HCT116 (cell line): ENCODE measurements at places on chromosomes 5 and 9.

- DNase-seq: no peak
Observed at GRCh38 chr5:133866903-133867245, 101.6 kb downstream of the C5orf15 start.

GRCh38 chr5:93285461-93285860, 295.6 kb downstream of the NR2F1-AS1 start:
- DNase-seq: no peak

DNA sequence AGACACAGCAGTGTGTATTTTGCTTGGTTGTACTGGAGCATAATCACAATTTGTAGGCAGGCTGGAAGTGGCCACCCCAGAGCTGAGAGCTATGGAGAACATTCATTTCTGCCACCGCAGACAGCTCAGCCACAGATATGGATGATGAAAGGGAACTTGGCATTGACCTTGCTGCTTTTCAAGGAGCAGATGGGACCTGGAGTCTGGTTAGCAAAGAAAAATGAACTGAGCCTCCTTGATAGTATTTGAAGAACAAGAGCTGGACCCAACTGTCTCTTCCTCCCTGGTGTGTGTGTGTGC, 395.2 kb upstream of the ZNF462 start:
- no peak for DNase-seq

DNA sequence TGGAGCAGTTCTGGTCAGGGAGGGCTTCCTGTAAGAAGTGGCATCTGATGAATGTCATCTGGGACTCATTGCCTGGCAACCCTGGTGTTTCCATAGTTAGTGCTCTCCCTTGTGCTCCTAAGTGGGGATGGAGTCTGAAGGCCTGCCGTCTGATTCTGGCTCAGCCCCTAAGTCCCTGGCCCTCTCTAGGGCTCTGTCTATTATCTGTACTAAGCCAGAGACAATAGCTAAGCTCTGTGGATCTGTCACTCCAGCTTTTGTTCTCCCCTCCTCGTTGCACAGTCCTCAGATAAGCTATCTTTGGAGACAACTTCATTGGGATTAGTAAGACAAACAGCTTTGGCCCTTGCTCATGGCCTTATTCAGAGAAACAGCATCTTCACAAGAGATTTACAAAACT, 30.6 kb upstream of the TTC1 start:
- no peak for DNase-seq

- DNase-seq: no peak
Observed at GRCh38 chr5:130706696-130707095, 458.4 kb downstream of the HINT1 start.

DNA sequence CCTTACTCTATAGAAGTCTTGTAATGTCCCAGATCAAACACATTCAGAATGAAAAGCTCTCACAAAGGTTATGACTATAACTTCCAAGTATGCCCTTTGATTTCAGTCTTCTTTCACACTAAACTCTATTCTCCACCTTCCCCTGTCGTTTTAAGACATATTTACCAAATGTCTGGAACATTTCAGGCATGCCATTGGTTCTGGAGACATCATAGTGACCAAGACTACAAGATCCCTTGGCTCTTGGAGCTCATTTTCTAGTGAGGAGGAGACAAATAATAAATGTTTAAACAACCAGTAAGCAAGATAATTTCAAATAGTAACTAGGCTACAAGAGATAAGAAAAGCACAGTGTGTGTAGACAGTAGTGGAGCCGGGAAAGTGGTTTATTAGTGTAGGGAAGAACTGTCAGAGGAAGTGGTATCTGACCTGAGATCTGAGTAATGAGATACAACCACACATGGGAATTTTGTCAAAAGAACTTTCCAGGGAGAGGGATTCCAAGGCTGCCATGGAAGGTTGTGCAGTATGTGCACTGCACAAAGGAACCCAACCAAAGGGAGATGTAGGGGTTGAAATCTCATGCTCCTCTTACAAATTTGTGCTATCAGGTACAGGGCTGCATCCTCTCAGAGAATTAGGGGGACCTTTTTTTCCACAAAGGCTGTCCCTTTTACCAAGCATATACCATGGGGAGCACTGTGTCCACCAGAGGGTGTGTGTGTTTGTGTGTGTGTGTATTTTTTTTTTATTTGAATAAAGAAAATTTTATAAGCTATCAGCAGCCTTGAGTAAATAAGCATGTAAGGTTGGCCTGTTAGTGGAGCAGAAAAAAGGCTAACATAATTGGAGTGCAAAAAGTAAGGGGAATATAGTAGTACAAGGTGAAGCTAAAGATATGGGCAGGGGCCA, 1279.1 kb upstream of the WWC1 start:
- no peak for DNase-seq

- no peak for DNase-seq
Observed at GRCh38 chr9:133676450-133676849, 40.3 kb downstream of the DBH start.

GRCh38 chr5:21774801-21775200, 1078.3 kb downstream of the CDH12 start:
- DNase-seq: no peak

- no peak for DNase-seq
Observed at GRCh38 chr9:87099407-87099806, 152.1 kb upstream of the GAS1 start.

- no peak for DNase-seq
Observed at GRCh38 chr9:34451135-34451534, 7.2 kb downstream of the FAM219A start.

- DNase-seq: no peak
Observed at GRCh38 chr9:116422119-116422979, 264.8 kb upstream of the TRIM32 start.

GRCh38 chr5:61933787-61934626, 372.0 kb upstream of the KIF2A start:
- peak; percentile 34 for DNase-seq

- DNase-seq: no peak
Observed at GRCh38 chr5:94154672-94155071, 413.3 kb upstream of the POU5F2 start.

GRCh38 chr9:72460342-72461312, 60.8 kb upstream of the TMC1 start:
- DNase-seq: no peak

DNA sequence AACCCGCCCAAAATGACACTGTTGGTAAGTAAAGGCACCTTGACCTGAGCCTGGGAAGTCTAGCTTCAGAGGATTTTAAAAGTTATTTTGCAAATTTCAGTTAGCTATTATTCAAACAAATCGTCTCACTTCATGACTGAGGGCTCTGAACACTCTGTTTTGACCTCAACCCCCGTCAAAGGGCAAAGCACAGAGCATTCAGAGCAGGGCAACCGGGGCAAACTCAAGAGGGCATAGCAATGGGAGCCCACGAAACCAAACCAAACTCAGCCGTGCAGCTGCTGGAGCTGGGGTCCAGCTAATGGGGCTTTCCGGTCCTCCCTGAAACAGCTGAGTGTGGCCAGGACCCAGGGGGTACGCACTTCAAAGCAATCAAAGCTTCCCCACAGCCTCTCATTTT, 1.6 kb downstream of the C9 start:
- no peak for DNase-seq

DNA sequence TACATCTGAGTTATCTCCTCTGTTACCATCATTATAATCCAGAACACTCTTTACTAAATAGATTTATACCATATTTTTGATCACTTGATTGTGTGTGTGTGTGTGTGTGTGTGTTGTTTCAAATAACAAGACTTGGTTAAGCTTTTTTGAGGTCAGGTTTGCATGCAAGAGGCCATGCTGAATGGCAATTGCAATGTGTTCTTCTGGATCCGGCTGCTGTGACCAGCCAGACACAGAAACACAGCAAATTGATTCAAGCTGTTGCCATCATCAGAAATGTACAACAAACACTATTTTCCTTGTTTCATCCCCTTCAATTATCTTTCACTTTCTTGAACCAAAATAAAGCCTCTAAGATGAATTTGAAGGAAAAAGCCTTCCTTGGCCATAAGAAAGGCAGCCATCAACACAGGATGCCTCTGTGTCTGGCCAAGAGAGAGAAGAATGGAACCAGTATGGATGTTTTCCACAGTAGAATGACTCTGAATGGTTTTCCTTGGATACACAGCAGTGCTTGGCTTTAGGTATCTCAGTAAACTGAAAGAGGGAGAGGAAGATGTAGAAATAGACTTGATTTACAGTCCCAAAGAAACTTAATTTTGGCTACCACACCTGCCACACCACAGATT, 53.9 kb downstream of the DPYSL3 start:
- no peak for DNase-seq

DNA sequence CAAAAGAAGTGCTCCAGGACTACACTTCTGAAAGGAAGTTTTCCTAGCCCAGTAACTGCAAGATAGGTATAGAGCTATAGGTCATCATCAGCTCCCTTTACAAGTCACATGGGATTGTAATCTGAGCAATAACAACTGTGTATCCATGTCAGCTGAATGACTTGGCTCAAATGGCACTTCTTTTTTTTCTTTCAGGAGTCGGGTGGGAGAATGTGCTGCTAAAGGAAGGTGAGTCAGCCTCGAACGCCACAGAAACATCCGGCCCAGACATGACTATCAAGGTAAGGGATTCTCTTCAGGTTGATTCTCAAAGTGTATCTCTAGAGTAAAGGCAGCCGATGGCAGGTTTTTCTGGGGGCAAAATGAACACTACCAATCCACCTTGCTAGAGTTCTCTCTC, 192.2 kb downstream of the C9orf152 start:
- peak; percentile 79 for DNase-seq

DNA sequence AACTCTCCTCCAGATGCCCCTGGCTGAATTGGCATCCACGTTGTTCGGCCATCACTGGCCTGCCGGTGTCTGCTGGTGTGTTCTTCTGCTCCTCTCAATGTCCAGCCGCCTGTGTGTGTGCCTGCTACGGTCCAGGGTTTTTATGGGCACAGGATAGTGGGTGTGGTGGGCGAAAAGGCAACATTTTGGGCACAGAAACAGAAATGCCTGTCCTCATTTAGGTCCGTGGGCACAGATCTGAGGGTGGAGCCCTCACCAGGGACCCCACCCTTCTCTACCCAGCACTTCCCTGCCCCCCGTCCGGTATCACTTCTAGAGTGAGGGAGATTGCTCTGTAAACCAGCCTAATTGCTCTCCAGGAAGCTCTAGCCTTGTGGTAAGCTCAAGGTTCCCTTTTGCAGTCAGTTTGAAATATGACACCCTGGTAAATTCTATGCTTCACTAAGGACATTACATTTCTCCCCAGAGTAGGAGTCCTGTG, 410.1 kb downstream of the MAT2B start:
- DNase-seq: no peak

DNA sequence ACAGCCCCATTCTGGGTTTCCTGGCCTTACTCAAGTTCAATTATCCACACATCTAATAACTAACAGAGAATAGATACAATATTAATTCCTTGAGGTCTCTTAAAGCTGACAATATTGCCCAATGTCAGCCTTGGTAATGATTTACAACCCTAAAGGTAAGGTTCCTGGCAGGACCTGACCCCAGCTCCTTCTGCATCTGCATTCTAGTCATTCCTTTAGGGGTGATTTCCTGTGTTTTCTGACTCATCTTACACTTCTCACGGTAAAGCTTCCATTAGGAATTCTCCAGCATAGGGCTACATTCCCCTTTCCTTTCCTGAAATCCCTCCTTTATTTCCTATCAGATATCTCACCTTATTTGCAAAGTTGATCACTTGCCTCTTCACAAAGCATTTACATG, 9.3 kb downstream of the HAVCR1 start:
- peak; percentile 10 for DNase-seq

- peak; percentile 15 for DNase-seq
Observed at GRCh38 chr9:109192732-109193361, 25.8 kb upstream of the FRRS1L start.

GRCh38 chr5:83917261-83917908, 196.7 kb upstream of the HAPLN1 start:
- DNase-seq: no peak

- no peak for DNase-seq
Observed at GRCh38 chr9:72473474-72474261, 47.7 kb upstream of the TMC1 start.
